CD4-positive, alpha-beta T cell treated with Interleukin-21 for 1 hour (primary cell): ENCODE measurements at places on chromosomes 16 and 17.

DNA sequence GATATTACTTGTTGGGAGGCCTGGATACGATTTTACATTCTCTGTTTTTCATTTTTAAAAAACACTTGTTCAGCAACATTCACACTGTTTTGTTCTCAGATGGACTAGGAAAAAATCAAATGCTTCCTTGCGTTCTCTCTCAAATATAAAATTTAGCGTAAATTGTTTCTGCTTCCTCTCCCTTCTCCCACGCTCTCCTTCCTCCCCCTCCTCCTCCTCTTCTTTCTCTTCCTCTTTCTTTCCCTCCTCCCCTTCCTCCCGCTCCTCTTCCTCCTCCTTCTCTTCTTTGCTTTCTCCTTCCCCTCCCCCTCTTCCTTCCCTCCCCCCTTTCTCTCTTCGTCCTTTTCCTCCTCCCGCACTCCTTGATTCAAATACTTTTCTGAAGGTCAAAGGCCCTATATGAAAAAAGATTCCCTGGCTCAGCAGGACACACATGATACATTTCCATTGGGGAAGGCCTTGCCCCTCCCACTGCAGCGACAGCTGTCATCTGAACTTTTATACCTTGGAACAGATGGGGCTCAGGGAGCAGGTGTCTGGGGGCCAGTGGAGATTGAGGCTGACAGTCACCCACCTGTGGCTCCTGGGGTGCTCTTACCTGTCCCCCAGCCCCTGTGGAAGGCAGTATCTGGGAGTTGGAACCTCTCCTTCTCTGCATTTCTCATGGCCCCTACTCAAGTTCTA lies 99.4 kb upstream of the SDK2 start:
- no peak for DNase-seq

DNA sequence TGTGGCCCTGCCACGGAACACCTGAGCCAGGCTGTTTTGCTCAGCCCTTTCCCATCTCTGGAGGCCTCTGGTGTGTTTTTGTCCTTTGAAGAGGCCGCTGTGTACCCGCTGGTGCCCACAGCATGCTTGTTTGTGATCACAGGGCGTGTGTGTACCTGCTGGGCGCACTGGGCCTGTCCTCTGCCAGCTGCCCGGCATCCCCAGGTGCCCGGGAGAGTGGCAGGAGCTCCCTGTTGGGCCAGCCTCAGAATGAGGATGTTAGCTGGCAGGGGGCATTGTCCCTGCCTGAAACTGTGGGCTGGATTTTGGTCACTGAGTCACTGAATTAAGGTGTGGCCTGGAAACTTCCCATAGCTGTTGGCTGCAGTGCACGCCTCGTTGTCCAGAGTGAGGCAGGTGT lies 31.1 kb downstream of the BAIAP2 start:
- DNase-seq = no peak

DNA sequence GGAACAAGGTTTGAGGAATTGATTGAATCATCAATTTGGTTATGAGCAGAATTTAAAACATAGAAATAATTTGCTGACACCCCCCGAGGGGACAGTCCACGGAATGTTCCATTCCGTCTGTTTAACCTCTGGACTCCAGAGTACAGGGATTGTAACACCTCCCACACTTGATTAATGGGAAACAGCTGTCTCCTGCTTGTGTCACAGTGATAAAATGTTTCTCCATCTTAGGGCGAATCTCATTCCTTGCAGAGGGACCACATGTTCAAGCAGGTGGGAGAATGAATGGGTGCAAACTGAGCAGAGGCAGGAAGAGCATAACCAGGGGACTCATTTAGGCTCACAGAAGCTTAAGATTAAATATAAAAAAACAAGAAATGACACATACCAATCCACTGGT lies 249.5 kb upstream of the RBFOX1 start:
- no peak for DNase-seq

- no peak for DNase-seq
Measured at GRCh38 chr16:68508641-68509240, 30.4 kb upstream of the ZFP90 start.

DNA sequence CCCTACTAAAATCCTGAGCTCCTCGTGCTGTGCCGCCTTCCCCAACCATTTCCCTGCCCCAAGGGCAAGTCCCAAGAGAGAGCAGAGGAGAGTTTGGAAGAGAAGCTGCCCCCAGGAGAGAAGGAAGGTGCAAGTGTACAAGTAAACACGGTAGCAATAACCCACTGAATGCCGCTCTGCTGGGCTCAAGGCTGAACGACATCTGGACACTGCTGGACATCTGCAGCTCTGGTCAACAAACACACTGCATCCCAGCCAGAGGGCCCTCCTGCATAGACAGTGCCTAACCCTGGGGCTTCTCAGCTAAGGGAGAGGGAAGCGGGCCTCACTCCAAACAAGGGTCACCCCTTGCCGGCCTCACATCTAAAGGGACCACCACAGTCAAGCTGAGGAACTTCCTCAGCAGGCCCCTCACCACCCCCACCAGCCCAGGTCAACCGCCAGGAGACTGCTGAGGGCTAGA lies 12.7 kb downstream of the JUP start:
- DNase-seq = no peak

DNA sequence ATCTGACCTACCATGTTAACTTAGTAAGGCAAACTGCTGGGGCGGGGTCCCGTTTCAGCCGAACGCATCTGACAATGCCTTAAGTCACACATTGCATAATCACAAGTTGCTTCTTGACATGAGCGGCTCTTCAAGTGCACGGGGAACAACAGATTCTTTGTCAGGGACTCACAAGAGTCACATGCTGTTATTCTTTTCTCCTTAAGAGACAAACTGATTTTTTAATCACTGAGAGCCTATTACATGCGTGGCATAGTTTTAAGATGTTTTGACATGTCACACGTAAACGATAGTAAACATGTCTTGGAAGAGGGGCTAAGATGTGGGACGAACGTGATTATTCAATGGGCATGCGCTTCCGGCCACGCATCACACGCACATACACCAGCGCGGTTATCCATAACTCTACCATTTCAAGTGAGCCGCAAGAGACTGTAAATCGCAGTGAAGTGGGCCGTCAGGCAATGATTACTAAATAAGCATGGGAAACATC lies 63.4 kb downstream of the ADCY9 start:
- DNase-seq = no peak

DNA sequence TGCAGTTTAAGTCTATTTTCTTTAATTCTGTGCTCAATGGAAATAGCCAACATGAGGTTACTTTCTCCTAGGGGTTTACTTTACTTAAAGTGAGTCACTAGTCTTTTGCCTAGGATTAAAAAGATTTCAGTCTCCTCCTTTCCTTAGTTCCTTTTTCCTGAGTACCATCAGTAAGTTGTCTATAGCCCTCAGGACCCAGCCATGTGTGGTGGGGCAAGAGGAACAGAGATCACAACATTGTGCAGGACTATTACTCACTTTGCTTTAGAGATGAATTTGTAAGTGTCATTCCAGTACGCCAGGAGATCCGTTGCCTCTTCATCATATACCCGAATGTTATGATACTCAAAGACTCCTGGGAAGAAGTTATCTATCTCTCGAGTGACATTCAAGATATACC lies 27.7 kb upstream of the CORO6 start:
- no peak for DNase-seq

GRCh38 chr17:15456972-15457722 lies 10.3 kb downstream of the CDRT4 start:
- DNase-seq = no peak

- DNase-seq = no peak
Measured at GRCh38 chr17:63454915-63455314, 8.8 kb upstream of the CYB561 start.

GRCh38 chr16:77470851-77471250 lies 36.0 kb upstream of the ADAMTS18 start:
- DNase-seq = no peak

DNA sequence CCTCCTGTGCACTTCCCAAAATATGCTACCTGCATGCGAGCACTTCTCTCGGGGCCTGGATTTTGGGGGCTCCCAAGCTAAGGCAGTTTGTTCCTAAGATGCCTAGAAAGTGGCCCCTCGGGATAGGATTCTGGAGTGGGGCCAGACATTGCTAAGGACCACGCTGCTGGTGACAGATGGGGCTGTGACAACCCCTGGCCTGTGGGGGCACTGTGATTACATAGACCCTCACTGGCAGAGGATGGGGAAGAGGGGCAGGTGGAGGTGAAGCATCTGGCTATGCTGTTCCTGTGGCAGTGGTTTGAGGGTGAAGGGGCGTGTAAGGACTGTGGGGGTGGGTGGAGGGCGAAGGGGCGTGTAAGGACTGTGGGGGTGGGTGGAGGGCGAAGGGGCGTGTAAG lies 128.4 kb downstream of the ENGASE start:
- DNase-seq = no peak

DNA sequence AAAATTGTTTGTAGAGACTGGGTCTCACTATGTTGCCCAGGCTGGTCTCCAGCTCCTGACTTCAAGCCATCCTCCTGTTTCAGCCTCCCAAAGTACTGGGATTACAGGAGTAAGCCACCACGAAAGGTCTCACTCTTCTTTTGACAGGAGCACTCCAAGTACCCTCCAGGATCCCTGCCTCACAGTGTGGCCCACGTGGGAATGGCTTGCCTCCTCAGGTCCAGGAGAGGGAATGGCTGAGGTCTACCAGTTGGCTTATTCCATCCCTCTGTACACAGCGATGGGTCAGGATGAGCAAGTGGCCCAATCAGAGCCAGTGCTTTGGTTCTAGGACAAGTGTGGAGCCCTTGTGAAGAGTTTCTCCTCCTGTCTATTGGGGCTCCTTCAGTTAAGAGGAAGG lies 73.7 kb upstream of the ZNF423 start:
- DNase-seq = no peak

DNA sequence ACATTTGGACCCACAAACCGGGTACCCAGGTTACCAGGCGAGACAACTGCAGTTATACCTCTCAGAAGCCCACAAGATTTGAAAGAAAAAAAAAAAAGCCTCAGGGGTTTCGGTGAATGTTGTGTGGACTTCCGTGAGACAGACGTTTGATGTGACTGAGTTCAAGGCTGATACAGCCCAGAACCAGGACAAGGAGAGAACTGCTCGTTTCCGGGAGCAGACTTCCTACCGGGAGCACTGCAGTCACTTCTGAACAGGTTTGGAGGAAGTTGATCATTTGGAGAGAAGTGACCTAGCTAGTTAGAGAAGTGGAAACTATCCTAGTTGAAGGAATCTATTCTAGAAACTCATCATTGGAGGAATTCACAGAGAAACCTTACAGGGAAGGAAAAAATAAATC lies 847 bp downstream of the CKLF start:
- peak; percentile 28 for DNase-seq

- DNase-seq = no peak
Measured at GRCh38 chr16:66735891-66736290, 15.5 kb downstream of the DYNC1LI2 start.

- DNase-seq = no peak
Measured at GRCh38 chr16:56792967-56793366, 63.0 kb downstream of the NUP93 start.

DNA sequence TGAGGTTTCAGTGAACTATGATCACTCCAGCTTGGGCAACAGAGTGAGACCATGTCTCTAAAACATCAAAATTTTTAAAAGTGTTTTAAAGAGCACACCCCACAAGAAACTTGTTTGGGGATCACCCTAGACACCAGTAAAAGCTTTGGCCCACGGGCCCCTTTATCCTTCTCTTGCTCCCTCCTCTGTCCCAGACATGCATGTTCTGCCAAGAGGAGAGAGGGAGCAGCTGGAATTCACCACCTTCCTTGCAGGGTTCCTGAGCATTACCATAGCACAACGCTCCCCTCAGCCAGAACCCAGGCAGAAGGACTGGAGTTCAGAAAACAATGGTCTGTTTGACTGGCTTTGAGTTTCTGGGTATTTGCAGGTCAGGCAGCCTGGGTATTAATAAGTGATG lies 214.3 kb upstream of the CDH5 start:
- DNase-seq = no peak

- no peak for DNase-seq
Measured at GRCh38 chr17:67132366-67132765, 88.0 kb downstream of the CACNG1 start.

DNA sequence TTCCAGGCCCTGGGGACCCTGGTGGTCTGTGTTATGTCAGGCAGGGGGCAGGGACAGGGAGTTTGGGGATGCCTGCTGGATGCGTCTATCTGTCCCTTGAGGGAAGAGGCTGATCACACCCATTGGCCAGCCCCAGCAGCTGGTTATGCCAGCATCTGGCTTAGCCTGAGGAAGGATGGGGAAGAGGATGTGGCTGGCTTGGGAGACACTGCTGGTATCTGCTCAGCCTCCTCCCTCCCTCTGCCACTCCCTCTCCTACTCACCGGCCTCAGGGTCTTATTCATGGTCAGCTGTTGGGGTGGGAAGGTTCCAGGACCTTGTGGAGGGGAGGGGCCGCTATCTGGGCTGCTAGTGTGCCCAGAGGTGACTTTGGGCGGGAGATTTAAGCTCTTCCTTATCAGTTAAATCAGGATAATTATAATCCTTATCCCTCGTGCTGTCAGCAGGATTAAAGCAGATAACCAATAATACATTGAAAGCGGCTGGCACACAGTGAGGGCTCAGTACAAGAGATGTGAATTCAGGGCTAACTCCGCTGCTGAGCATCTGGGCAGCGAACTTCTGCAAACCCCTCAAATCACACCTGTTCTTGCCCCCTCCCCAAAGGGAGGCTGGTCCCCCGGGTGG lies 36.0 kb upstream of the MLKL start:
- no peak for DNase-seq

GRCh38 chr16:52634528-52634927 lies 87.6 kb upstream of the TOX3 start:
- no peak for DNase-seq

- DNase-seq = no peak
Measured at GRCh38 chr16:28904363-28904762, 20.7 kb downstream of the RABEP2 start.

- no peak for DNase-seq
Measured at GRCh38 chr17:69856946-69857345, 218.1 kb upstream of the KCNJ16 start.

- DNase-seq = no peak
Measured at GRCh38 chr17:74132354-74132753, 71.1 kb upstream of the RPL38 start.

- no peak for DNase-seq
Measured at GRCh38 chr16:53465606-53466280, 31.5 kb downstream of the RBL2 start.

DNA sequence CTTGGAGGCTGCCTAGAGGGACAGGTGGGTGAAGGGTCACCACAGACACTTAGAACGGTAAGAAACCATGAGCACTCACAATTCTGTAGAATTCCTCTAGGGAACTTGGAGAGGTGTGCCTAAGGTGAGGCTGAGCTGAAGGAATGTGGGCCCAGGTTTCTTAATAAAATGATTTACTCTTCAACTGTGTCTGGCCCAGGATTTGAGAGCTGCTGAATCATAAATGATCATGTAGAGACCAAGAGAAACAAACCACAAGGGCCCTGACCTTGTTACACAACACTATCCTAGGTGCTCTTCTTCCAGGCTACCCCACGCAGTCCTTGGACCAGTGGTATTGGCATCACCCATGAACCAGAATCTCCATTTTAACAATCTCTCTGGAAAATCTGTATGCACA lies 27.7 kb downstream of the ZNF18 start:
- no peak for DNase-seq

DNA sequence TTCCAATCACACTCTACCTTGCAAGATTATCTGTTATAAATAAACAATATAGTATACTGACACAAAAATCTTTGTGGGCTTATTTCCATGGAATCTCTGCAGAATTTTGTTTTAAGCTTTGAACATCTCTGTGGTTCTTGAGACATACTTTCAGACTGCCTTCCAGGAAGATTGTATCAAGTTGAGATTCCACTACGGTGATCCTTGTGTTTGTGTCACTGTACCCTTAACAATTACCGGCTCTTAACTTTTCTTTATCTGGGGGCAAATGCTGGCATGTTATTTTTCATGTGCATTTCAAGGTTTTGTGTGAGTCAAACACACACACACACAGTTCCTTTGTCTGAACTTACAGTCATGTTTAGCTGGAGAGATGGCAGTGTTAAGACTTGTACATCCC lies 472.7 kb upstream of the HSBP1 start:
- no peak for DNase-seq
